ENCODE measurements at places on chromosomes 6 and 20. TPM values are rescaled to one million over a fixed set of nuclear protein-coding genes. Genes with fewer than 3 reads are reported as not detected.
A peak's percentile ranks its signal among the peaks of the same experiment; 100 is the strongest.

DNA sequence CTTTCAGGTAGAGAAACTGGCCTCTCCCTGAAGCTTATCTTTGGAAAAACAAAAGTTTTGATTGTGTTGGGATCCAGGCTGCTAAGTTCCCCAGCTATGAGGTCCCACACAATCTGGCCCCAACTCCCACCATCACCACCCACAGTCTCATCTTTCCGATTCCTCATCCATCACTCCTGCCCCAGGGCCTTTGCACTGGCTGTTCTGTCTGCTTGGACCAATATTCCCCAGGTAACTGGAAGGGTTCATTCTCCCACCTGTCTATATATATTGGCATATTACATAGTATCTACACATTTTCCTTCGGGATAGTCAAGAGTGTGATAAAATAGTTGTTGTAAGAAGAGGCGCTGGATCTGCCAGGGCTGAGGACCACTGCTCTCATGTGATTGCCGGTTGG, 52.0 kb downstream of the CPNE5 start:
- H3K27me3 ChIP-seq: no peaks in the 10 kb centered on the region
- peaks cover 4% of the 10 kb centered on the region for H3K4me1 ChIP-seq
- DNase-seq: no peak
- H3K27ac ChIP-seq: no peak overlapping the region
- H3K36me3 ChIP-seq: no peaks in the 10 kb centered on the region

PROKR2 gene
- not detected for total RNA-seq

PNLDC1 gene
- not detected for total RNA-seq

APCDD1L gene
- 0.88 TPM for total RNA-seq

GRCh38 chr6:73079978-73080377, 145.3 kb downstream of the KHDC1L start:
- peaks cover 1% of the 10 kb centered on the region for H3K27me3 ChIP-seq
- no peak for DNase-seq
- no peaks in the 10 kb centered on the region for H3K4me1 ChIP-seq
- H3K36me3 ChIP-seq: no peaks in the 10 kb centered on the region
- no peak overlapping the region for H3K27ac ChIP-seq

KIF13A gene
- total RNA-seq: 65.8 TPM

ADGB gene
- total RNA-seq: not detected

SLC9A8 gene
- 14.4 TPM for total RNA-seq

LY6G6C gene
- total RNA-seq: 0.35 TPM

GRM1 gene
- total RNA-seq: not detected

- H3K4me3 ChIP-seq: no peak overlapping the region
- no peaks in the 10 kb centered on the region for H3K4me1 ChIP-seq
- no peaks in the 10 kb centered on the region for H3K36me3 ChIP-seq
- no peak for DNase-seq
- H3K27ac ChIP-seq: no peak overlapping the region
Measured at GRCh38 chr20:53385941-53386767, 207.5 kb downstream of the ZNF217 start.

SLC25A27 gene
- 3.4 TPM for total RNA-seq

DNA sequence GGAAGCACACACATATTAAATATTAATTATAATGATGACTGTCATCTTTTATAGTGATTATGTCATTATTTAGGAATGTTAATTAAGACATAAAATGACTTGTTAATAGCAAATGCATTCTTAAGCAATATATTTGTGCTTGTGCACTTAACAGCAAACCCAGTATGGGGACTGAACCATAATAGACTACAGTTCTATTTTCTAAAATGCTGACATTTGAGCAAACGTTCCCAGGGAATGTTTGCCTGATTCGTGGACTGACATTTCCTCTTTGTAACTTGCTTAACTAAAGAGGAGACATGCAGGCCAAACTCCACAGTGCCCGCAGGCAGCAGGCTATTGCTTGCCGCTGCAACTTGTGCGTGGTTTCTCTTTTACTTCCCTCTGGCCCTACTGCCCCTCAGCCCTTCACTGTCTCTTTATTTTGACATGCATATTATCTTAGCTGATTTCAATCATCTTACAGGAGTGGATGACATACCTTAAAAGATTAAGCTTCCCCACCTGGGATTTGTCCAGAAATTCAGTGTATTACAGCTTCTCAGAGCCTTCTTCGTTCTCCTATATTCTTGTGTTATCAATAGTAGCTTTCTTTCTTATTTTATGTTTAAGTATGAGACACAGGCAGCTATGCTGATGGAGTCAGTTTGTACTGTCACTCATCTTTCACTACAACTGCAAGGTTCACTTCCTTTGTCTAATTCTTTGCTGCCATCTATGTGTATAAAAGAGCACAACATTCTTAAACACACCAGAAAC, 141.5 kb downstream of the GMDS start:
- H3K4me1 ChIP-seq: peaks cover 21% of the 10 kb centered on the region
- H3K27ac ChIP-seq: peak overlapping the region; percentile 46
- H3K36me3 ChIP-seq: no peaks in the 10 kb centered on the region
- no peaks in the 10 kb centered on the region for H3K27me3 ChIP-seq
- peak; percentile 84 for DNase-seq

DNA sequence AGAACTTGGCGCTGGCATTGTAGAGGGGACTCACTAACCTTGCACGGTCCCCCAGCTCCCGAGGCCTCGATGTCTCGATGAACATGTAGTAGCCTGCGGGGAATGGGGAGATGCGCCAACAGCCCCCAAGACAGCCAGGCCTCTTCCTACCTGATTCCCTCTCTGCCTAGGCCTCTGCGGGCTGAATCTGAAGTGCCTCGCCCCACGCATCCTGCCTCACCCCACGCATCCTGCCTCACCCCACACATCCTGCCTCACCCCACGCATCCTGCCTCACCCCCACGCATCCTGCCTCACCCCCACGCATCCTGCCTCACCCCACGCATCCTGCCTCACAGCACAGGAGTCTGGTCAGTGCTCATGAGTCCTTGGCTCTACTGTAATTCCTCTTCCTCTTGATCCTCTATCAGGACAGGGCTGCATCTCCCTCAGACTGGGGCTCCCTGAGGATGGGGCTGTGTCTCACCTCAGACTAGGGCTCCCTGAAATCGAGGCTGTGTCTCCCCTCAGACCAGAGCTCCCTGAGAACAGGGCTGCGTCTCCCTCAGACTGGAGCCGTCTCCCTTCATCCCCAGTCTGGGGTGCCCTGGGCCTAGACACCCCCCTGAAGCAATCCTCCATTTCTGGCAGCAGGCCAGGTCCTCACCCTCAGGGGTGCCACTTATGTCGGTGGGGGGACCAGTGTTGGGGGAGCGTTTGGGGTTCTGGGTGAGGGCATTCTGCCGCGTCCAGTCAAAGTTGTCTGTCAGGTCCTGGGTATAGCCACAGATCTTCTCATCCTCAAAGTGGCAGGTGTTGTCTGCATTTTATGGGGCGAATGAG, 53.6 kb downstream of the MDGA1 start:
- H3K27ac ChIP-seq: no peak overlapping the region
- no peaks in the 10 kb centered on the region for H3K36me3 ChIP-seq
- H3K27me3 ChIP-seq: peaks cover 21% of the 10 kb centered on the region
- peaks cover 9% of the 10 kb centered on the region for H3K4me1 ChIP-seq

TAP1 gene
- 18.8 TPM for total RNA-seq

GRCh38 chr6:110878751-110879522, 4.4 kb downstream of the AMD1 start:
- H3K4me3 ChIP-seq: no peak overlapping the region
- no peak overlapping the region for H3K27ac ChIP-seq
- H3K36me3 ChIP-seq: no peaks in the 10 kb centered on the region
- peak; percentile 21 for DNase-seq
- H3K4me1 ChIP-seq: peaks cover 37% of the 10 kb centered on the region

THBD gene
- total RNA-seq: 28.0 TPM

Data from endothelial cell of umbilical vein (primary cell).